ENCODE measurements at places on chromosomes 5 and 9. TPM values are rescaled to one million over a fixed set of nuclear protein-coding genes. Genes with fewer than 3 reads are reported as not detected.

DNA sequence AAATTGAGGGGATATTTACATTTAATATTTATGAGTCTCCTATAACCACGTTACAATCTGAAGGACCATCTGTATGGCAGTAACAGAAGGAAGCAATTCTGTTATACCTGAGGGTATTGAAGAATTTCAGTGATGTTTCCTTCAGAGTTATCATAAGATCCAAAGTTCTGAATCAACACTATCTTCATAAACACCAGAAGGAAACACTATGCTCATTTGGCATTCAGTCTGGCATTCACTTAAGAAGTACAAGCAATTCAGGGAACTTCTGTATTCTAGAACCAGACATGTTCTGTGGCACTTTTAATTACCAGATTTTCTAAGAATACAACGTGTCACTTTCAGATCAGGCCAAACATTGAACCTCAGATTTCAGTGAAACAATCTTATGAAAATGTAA lies 9.6 kb downstream of the DAB2 start:
- no peak for DNase-seq

DNA sequence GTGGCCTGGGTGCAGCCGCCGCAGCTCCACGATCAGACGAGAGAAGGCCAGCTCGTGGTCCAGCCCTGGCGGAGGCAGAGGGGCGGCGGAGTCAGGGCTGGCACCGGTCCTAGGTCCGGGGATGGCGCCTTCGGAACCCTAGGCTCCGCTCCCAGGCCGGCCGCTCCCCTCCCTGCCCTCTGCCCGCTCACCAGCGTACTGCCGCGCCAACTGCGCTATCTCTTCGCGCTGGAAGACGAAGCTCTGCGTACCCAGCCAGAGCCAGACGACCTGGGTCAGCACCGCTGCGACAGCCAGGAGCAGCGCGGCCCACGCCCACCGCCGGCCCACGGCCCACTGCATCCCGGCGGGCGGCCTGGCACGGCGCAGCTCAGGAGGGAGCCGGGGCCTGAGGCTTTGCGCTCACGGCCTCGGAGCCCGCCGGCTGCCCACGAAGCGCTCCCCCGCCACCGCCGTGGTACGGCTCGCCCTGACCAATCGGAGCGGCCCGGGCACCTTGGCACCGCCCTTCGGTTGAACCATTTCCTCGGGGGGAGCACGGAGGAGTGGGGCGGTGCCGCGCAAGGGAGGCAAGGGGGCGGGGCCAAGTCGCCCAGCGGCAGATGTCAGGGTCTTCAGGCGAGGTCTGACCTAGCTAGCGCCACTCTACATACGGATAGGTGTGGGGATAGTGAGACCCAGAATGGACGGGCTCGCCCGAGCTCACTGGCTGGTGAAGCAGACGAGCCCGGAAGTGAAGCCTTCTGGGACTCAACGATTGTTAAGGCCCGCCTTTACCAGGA lies at the start of gene SIGMAR1:
SIGMAR1 (minus strand) TSS at position 432 of the 782 bp plus-strand sequence; CDS start at position 342, 90 bp downstream.
- DNase-seq: peak; percentile 96

The ROPN1L gene
- total RNA-seq: 0.58 TPM

DNA sequence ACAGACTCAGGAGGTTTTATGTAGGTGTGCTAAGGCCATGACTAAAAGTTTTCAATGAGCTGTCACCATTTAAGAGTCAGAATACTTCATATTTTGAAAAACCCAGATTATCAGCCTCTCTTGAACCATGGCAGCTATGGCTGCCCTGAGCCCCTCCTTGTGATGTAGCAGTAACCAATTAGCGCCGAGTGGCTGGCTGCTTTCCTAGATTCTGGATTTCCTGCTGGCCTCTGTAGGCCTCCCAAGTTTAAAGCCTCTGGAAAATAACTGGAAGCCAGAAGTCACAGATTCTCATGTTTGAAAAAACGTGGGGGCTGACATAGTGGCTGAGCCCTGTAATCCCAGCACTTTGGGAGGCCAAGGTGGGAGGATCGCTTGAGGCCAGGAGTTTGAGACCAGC lies 25.5 kb downstream of the DAB2IP start:
- no peak for DNase-seq

GRCh38 chr5:177328545-177329231 lies 17.0 kb upstream of the MXD3 start:
- DNase-seq: no peak

GRCh38 chr9:114216976-114217375 lies 61.6 kb downstream of the COL27A1 start:
- DNase-seq: no peak

- peak; percentile 42 for DNase-seq
Observed at GRCh38 chr5:129135633-129136032, 41.1 kb downstream of the ISOC1 start.

The GARIN3 gene
- not detected for total RNA-seq

- DNase-seq: no peak
Observed at GRCh38 chr5:100762108-100762507, 141.0 kb downstream of the ST8SIA4 start.

The TMEFF1 gene
- total RNA-seq: 4.2 TPM

The PLPP1 gene
- total RNA-seq: 57.9 TPM

DNA sequence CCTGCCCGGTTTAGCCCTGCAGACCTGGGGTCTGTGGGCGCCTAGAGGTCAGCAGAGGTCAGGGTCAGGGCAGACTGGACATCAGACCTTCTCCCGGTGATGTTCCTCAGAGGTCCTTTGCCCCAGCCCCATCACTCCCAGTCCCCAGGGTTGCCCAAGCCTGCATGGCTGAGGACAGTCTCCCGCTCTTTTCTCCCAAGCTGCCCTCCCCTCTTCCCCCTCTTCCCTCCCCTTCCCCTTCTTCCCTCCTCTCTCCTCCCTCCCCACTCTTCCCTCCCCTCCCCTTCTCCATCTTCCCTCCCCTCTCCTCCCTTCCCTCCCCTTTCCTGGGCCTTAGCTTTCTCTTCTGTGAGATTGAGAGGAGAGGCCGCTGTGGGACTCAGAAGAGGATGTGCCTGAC lies 10.4 kb downstream of the LHX3 start:
- DNase-seq: no peak

The ARHGEF39 gene
- 32.8 TPM for total RNA-seq

- no peak for DNase-seq
Observed at GRCh38 chr9:68781928-68782327, 76.9 kb downstream of the PIP5K1B start.

DNA sequence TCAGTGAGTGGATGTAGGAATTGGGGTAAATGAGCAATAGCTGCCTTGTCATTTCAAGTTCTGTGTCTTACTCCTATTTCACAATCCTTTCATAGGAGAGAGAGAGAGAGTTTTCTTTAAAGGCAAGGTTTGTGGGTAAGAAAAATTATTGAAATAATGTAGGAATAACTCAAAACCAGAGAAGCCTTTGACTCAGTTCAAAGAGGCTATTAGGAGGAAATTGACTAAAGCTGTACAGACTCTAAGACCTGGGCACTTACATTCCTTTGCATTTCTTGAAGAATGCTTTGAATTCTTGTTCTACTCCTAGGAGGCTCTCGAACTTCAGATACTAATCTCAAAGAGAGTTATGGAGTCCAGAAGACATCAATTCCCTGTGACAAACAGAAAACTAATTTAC lies 257.1 kb downstream of the FBXL7 start:
- no peak for DNase-seq

DNA sequence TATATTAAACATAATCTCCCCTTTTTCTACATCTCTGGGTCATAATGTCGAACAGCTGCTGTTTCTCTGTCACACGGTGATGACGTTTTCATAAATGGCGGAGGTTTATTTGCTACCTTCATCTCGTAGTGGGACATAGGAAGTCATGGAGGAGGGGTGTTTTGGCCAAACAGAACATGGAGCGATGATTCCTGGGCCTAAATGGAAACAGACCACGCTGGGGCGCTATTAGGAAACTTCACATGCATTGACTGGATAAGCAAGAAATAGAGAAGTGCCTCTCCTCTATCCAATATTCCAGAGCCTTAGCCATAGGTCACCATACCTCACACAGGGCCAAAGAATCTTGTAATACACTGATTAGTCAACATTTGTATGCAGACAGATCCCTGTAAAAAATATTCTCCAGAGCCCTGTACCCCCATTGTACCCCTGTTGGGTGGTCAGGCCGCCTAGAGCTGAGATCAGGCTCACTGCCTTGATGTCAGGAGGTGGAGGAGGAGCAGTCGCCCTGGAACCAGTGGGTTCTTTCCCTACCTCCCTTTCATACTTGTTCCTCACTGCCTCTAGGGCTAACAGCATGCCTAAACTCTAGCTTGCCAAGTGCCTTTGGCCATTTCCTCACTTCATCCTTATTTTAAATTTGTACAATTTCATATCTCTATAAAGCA lies 77.8 kb upstream of the SPIN1 start:
- DNase-seq: no peak

The TNC gene
- total RNA-seq: 17.6 TPM

DNA sequence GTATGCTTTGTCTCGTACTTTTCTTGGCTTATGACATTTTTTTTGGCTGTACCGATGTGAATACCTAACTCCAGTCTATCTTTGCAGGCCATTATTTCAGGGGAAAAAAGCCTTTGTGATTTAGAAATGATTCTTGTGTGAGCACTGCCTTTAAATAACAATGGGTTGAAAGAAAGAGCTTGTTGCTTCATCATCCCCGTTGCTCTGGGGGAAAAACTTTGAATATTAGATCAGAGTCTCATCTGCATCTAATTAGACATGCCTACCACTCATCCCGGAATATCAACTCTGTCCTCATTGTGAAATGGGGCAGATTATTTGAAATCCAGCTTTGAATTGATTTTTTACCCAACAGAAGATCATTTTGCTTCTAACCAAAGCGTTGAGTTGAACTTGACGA lies 13.5 kb downstream of the CXCL14 start:
- no peak for DNase-seq

- no peak for DNase-seq
Observed at GRCh38 chr9:13962006-13962405, 351.9 kb downstream of the NFIB start.

The SMIM27 gene
- 5.3 TPM for total RNA-seq

GRCh38 chr5:171848486-171848885 lies 62.9 kb downstream of the SMIM23 start:
- no peak for DNase-seq

The CYLC2 gene
- not detected for total RNA-seq

The MAPKAP1 gene
- total RNA-seq: 70.0 TPM

The SARDH gene
- total RNA-seq: 0.37 TPM

GRCh38 chr5:102582696-102583095 lies 83.9 kb upstream of the SLCO6A1 start:
- DNase-seq: no peak

DNA sequence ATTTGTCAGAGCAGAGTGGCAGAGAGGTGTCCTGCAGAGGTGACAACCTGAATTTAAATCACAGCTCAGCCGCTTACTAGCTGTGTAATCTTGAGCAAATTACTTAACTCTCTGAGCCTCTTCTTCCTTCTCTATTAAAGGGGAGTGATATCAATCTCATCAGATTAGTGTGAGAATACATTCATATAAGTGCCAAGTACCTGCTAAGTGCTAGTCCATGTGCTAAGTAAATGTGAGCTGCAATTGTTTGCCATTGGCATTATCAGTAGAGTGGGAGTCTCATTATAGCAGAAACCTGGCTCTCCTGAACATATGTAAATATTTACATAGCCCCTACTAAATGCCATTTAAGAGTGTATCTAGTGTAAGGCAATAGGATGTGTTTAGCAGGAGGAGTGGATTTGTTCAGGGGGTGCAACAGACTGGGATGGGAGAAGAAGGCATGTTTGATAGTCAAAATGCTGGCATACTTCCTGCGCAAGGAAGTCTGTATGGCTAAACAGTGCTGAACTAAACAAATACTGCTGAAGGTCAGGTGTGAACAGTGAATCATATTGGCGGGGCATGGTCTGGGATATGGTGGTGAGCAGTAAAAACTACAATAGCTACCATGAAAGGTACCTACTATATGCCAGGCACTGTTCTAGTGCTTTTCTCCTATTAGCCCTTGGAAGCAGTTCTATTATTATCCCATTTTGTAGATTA lies 74.5 kb downstream of the F2RL2 start:
- no peak for DNase-seq

GRCh38 chr9:129270903-129271431 lies 92.9 kb upstream of the IER5L start:
- DNase-seq: no peak

DNA sequence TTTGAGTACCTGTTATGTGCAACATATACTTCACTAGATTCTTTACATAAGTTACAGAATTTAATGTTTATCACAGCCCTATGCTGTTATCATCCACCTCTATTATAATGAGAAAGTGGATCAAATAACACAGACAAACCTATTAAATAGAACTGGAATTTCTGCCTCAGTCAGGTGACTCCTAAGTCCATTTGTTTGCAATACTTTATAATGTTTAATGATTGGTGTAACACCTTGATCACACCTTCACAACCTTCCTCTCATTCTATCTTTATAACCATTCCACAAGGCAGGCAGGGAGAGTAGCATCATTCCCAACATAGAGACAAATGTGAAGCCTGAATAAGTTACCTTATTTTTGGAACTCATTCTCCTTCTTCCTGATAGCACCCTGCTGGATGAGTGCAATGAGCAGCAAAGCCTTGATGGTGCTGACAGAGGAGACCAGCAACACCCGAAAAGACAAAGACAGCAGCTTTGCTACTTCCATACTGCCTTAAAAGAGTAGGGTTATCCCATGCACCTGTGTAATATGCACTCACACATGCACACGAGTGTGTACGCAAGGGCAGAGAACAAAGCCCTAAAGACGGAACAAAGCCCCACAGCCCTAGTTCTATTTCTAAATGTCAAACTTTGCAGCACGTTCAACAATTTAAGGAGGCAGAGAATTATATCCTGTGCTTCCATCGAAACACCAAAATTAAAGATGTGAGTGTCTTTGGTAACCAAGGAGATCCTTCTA lies 30.5 kb downstream of the SERINC5 start:
- no peak for DNase-seq

DNA sequence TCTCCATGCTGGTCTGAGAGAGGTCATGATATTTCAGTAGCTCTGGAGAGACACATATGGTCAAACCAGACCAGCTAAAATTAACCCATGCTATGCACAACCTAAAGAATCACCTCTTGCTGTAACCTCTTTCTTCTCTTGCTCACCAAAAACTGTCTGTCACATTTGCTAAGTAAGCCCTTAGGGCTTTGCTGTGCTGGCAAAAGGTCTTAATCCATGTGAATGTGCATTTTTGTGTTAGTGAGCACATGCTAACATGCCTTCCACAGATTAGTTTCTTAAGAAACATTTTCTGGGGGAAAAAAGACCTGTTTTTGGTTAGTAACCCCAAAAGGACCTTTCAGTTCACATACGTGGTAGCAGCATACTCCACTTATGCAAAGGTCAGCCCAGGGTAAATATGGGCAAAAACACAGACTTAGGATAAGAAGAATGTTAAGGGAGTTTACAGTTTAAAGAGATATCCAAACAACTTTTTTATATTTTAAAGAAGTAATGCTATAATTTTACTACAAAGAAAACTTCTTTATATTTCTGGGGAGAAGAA lies 124.2 kb upstream of the CCDC152 start:
- no peak for DNase-seq

Data from Caco-2 (cell line).